Natural killer cell treated with Interleukin-12 subunit alpha and Interleukin-12 subunit beta and Interleukin-15 and Interleukin-18, amount 100 ng/mL, for 72 hours (primary cell): ENCODE measurements at places on chromosomes 1 and 21. TPM values are rescaled to one million over a fixed set of nuclear protein-coding genes. Genes with fewer than 3 reads are reported as not detected.

GRCh38 chr1:181855380-181855779, 206.1 kb downstream of the ZNF648 start:
- no peak for DNase-seq

- no peak for DNase-seq
Observed at GRCh38 chr1:205528446-205528886, 24.0 kb downstream of the CDK18 start.

- no peak for DNase-seq
Observed at GRCh38 chr1:106534612-106535011, 521.9 kb upstream of the PRMT6 start.

GRCh38 chr1:167881069-167881468, 32.9 kb downstream of the ADCY10 start:
- no peak for DNase-seq

ATG4C gene
- total RNA-seq = 9.2 TPM

FABP3 gene
- total RNA-seq = not detected

CASZ1 gene
- total RNA-seq = 13.5 TPM

PDE4B gene
- total RNA-seq = 136 TPM
